A549 treated with RU486 at 1 μM for 4 hours (cell line): ENCODE measurements at places on chromosomes 1 and 21. TPM values are rescaled to one million over a fixed set of nuclear protein-coding genes. Genes with fewer than 3 reads are reported as not detected.

The CCDC190 gene
- not detected in 5 replicates for total RNA-seq

The LYSMD1 gene
- 5.7 to 9.4 TPM (median 6.1 TPM) in 5 replicates for total RNA-seq

The REG4 gene
- total RNA-seq: not detected in 5 replicates

The MXRA8 gene
- total RNA-seq: 0.16 to 1.0 TPM (median 0.27 TPM) in 4 of 5 replicates, not detected in the other

The KRTAP19-3 gene
- total RNA-seq: not detected in 5 replicates

The TMEM51 gene
- 35.3 to 44.2 TPM (median 41.6 TPM) in 5 replicates for total RNA-seq

The KCNT2 gene
- total RNA-seq: 0.09 to 0.41 TPM (median 0.09 TPM) in 3 of 5 replicates, not detected in the others

The PGBD5 gene
- 0.49 to 1.0 TPM (median 0.80 TPM) in 5 replicates for total RNA-seq

The AQP10 gene
- total RNA-seq: not detected in 5 replicates

The SYT14 gene
- 0.03 to 0.10 TPM (median 0.10 TPM) in 3 of 5 replicates, not detected in the others for total RNA-seq

The GJA8 gene
- total RNA-seq: not detected in 5 replicates

The GIPC2 gene
- total RNA-seq: 0.02 to 0.06 TPM (median 0.05 TPM) in 4 of 5 replicates, not detected in the other

The CDA gene
- 28.9 to 42.4 TPM (median 35.2 TPM) in 5 replicates for total RNA-seq

The NUDT4B gene
- total RNA-seq: 0.37 to 2.0 TPM (median 1.0 TPM) in 5 replicates

The PLA2G2C gene
- not detected in 5 replicates for total RNA-seq

The PUSL1 gene
- total RNA-seq: 16.5 to 29.3 TPM (median 22.8 TPM) in 5 replicates

The KPRP gene
- not detected in 5 replicates for total RNA-seq

The SAMD13 gene
- total RNA-seq: 0.19 to 0.67 TPM (median 0.45 TPM) in 5 replicates

The HMGCS2 gene
- total RNA-seq: not detected in 5 replicates

The ATP1A4 gene
- not detected in 5 replicates for total RNA-seq

The SRGAP2 gene
- 15.0 to 28.4 TPM (median 24.9 TPM) in 5 replicates for total RNA-seq

The KCNE2 gene
- not detected in 5 replicates for total RNA-seq

The S100A16 gene
- 415 to 520 TPM (median 478 TPM) in 5 replicates for total RNA-seq

The SOAT1 gene
- 16.5 to 27.9 TPM (median 25.7 TPM) in 5 replicates for total RNA-seq

The LRRC38 gene
- total RNA-seq: not detected in 5 replicates

The RSPO1 gene
- total RNA-seq: 0.03 to 0.15 TPM (median 0.09 TPM) in 4 of 5 replicates, not detected in the other

The FAM177B gene
- total RNA-seq: not detected in 5 replicates

The MTARC2 gene
- 10.3 to 13.0 TPM (median 10.8 TPM) in 5 replicates for total RNA-seq

The CD247 gene
- total RNA-seq: 0.15 to 0.34 TPM (median 0.24 TPM) in 5 replicates

The AMPD1 gene
- total RNA-seq: not detected in 5 replicates

The GTF2B gene
- total RNA-seq: 23.3 to 32.5 TPM (median 26.2 TPM) in 5 replicates

The STIL gene
- total RNA-seq: 8.0 to 11.0 TPM (median 10.6 TPM) in 5 replicates

The NR1I3 gene
- total RNA-seq: not detected in 5 replicates

The KRTAP19-1 gene
- total RNA-seq: not detected in 5 replicates

The PER3 gene
- total RNA-seq: 0.57 to 1.2 TPM (median 0.67 TPM) in 5 replicates

The KRTAP11-1 gene
- total RNA-seq: not detected in 5 replicates

The AKR1A1 gene
- 77.8 to 84.9 TPM (median 79.2 TPM) in 5 replicates for total RNA-seq

The PRSS38 gene
- total RNA-seq: not detected in 5 replicates

The DIO1 gene
- not detected in 5 replicates for total RNA-seq

The RGS13 gene
- not detected in 5 replicates for total RNA-seq

The MYBPH gene
- not detected in 5 replicates for total RNA-seq

The BATF3 gene
- 18.4 to 34.7 TPM (median 32.8 TPM) in 5 replicates for total RNA-seq

The FCRLB gene
- total RNA-seq: 1.5 to 2.3 TPM (median 2.0 TPM) in 5 replicates

The DMBX1 gene
- total RNA-seq: 0.71 to 1.2 TPM (median 1.0 TPM) in 5 replicates
